Effector CD4-positive, alpha-beta T cell (primary cell): ENCODE measurements at places on chromosomes 7 and 10.

DNA sequence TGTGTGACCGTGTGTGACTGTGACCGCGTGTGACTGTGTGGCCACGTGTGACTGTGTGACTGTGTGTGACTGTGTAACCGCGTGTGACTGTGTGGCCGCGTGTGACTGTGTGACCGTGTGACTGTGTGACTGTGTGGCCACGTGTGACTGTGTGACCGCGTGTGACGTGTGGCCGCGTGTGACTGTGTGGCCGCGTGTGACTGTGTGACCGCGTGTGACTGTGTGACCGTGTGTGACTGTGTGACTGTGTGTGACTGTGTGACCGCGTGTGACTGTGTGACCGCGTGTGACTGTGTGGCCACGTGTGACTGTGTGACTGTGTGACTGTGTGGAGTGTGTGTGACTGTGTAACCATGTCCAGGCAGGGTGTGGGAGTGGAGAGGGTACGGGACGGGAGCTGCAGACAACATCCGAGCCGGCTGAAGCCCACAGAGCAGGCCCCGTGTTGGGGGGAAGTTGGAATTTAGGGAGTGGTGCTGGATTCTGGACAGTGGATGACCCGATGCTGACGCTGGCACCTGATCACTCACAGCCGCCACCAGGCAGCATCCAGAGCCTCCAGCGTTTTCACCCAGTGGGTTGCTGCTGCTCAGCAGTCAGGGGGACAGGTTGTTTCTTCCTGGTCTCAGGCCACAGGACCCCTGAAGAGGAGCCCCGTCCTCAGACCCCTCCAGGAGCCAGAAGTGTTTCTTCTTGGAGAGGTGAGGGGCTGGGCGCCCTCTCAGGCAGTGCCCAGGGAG is 503.5 kb downstream of the DNAJB6 start:
- DNase-seq: no peak

- no peak for DNase-seq
Observed at GRCh38 chr7:21426286-21427181, 1.3 kb upstream of the SP4 start.

DNA sequence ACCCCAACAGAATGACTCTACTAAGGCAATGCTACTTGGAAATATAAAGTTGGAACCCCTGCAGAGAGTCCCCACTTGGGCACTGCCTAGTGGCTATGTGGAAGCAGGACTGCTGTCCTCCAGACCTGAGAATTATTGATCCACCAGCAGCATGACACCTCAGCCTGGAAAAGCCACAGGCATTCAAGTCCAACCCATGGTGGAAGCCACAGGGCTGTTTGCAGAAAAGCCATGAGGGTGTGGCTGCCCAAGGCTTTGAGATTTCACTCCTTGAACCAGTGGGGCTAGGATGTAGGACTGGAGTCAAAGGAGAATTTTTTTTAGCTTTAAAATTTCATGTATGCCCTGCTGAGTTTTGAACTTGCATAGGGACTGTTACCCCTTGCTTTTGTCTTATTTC is 13.6 kb upstream of the GHRHR start:
- DNase-seq: no peak

- no peak for DNase-seq
Observed at GRCh38 chr7:116629051-116629463, 42.9 kb upstream of the MET start.

DNA sequence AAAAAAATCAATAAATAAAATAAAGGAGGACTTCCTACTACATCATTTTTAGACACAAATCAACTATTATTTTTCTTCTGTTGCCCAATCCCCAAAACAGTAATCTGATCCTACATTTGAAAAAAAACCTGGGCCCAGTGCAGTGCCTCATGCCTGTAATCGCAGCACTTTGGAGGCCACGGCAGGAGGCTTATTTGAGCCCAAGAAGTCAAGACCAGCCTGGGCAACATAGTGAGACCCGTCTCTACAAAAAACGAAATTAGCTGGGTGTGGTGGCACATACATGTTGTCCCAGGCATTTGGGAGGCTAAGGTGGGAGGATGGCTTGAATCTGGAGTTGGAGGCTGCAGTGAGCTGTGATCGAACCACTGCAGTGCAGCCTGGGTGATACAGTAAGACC is 2.7 kb upstream of the GTF2I start:
- no peak for DNase-seq

DNA sequence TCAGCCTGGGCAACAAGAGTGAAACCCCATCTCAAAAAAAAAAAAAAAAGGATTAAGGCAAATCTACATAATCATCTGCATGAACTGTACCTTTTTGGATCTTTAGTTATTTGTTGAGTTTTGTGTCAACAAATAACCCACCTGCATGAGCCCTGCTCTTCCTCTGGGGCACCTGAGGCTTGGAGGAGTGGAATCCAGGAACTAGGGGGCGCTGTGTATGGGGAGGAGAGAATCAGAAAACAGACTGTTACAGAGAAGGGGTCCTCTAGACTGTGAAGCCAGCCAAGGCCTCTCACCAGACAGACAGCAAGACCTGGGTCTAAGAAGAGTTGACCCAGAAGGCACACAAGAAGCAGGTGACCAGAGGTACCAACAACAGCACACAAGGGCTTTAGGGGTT is 682.8 kb upstream of the NRP1 start:
- DNase-seq: no peak

GRCh38 chr7:139153832-139154231 is 44.3 kb upstream of the ZC3HAV1 start:
- no peak for DNase-seq

- DNase-seq: no peak
Observed at GRCh38 chr7:128322040-128322643, 21.6 kb downstream of the RBM28 start.

GRCh38 chr7:1087952-1088920 is at the start of gene GPER1:
GPER1 (plus strand) TSS chr7:1088113; CDS start chr7:1091729, 3,616 bp downstream.
- no peak for DNase-seq

- no peak for DNase-seq
Observed at GRCh38 chr7:99381664-99382075, 7.1 kb downstream of the ARPC1B start.

- DNase-seq: peak; percentile 13
Observed at GRCh38 chr7:111138193-111138569, 47.3 kb downstream of the LRRN3 start.

DNA sequence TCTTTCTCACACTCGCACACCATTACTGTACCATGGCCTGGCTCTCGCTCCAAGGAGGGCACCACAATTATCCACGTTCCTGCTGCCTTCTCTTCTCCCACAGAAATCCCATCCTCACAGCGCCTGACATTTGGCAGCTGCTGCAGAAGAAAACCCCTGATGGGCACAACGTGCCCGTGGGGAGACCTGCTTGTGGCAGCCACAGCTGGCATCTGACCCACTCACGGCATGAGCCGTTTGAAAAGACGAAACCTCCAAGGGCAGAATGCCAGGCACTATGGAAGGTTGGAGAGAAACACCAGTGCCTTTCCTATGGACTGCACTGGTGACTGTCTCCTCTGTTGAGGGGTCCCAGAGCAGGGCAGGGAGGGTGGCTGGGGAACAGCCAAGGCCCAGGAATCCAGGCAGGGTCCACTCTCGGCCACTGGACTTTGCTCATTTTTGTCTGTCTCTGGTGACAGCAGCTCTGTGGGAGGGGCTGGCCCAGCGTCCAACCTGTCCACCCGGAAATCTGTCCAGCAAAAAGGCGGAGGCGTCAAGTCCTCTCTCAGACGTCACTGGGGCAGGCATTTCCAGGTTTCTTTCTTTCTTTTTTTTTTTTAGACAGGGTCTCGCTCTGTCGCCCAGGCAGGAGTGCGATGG is 61.0 kb upstream of the MKRN1 start:
- DNase-seq: no peak

GRCh38 chr10:20485554-20485953 is 411.6 kb downstream of the NEBL start:
- DNase-seq: no peak

GRCh38 chr10:48476279-48476982 is 128.4 kb downstream of the ARHGAP22 start:
- no peak for DNase-seq

DNA sequence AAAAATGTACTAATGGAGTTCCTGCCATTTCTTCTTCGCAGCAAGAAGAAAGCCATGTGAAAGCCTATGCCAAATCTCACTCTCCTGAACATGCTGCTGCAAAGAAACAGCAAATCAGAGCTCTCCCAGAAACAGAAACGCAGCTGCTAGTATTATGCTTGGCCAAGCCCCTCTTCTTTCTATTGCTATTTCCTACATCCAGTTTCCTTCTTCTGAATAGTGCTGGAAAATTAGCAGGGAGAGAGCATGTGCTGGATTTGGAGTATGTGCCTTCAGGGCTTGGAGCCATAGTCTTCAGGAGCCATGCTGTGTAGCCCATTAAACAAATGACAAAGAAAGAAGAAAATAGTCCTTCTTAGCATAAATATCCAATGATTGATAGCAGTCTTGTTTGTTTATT is 852.0 kb upstream of the PHF14 start:
- no peak for DNase-seq

- DNase-seq: no peak
Observed at GRCh38 chr10:20855398-20856038, 41.6 kb downstream of the NEBL start.

- DNase-seq: no peak
Observed at GRCh38 chr10:6092731-6093130, 3.9 kb downstream of the RBM17 start.

DNA sequence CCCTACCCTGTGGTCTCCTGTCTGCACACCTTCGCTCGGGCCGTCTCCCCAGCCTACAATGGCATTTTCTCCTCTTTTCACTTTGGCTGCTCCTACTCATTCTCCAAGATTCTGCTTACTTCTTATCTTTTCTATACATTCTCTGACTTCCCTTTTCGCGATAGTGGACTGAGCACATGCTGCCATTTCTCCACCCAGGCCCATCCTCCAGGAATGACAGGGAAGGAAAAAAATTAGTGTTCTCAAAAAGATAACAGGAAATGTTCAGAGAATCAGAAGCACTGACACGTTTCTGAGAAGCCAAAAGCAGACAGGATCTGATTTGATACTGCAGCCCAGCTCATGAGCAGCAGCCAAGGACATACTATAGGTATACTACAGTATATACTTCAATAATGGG is 6.4 kb upstream of the ANXA11 start:
- DNase-seq: no peak

- no peak for DNase-seq
Observed at GRCh38 chr7:106472741-106473140, 188.0 kb upstream of the NAMPT start.

DNA sequence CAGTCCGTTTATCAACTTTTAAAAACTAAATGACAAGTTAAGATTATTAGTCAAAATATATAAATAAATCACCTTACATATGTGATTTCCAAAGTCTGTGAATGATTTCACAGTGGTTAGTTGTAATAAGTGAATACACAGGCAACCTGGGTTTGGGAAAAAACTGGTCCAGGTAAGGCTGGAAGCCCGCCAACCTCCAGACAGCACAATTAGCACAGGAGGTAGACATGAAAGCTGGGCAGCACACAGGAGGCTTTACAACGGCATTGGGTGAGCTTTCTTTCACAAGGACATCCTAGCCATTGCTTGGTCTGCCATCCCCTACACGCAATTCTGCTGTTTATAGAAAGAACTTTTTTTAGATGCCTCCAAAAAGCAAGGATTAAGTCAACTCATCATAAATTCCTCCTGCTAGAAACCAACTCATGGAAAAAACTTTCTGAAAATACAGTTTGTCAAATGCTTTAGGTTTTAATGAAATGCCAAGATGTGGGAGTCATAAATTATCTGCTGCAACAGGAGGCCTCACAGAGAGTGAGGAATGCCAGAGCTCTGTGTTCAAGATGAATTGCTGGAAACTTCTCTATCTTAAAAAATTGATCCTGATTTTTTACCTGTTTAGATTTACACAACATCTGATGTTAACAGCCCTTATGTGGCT is 346.8 kb upstream of the NFE2L3 start:
- no peak for DNase-seq

- no peak for DNase-seq
Observed at GRCh38 chr10:91295346-91295745, 74.9 kb downstream of the PCGF5 start.

DNA sequence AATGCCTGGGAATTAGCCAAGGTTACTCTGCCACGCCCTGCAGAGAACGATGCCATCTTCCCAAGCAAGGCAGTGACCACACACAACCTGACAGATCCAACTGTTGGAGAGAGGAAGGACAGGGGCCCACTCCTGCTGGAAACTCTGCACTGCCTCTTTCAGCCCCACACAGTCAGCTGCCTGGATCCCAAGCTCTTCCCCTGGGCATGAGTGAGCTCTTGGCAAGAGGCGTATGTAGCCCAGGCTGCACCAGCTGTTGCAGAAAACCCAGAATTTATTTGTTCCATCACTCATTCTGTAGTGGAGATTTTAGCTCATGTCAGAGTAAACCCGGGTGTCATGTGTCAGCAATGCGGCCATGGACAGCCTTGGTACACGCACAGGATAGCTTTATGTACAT is 135.1 kb upstream of the TRIM24 start:
- DNase-seq: no peak

- no peak for DNase-seq
Observed at GRCh38 chr7:85521108-85521694, 334.3 kb upstream of the SEMA3D start.

- DNase-seq: no peak
Observed at GRCh38 chr7:14835384-14835783, 67.2 kb downstream of the DGKB start.

GRCh38 chr7:47089068-47089417 is 492.9 kb downstream of the TNS3 start:
- no peak for DNase-seq

GRCh38 chr7:12158334-12159060 is 52.6 kb upstream of the TMEM106B start:
- DNase-seq: no peak

- DNase-seq: no peak
Observed at GRCh38 chr7:66202441-66202840, 2.7 kb upstream of the TPST1 start.
